ENCODE measurements at places on chromosomes 3 and 15. TPM values are rescaled to one million over a fixed set of nuclear protein-coding genes. Genes with fewer than 3 reads are reported as not detected.

GRCh38 chr3:140710711-140711389, 33.0 kb downstream of the TRIM42 start:
- no peak for DNase-seq

GRCh38 chr3:157180262-157180661, 20.3 kb upstream of the CCNL1 start:
- DNase-seq = no peak

DNA sequence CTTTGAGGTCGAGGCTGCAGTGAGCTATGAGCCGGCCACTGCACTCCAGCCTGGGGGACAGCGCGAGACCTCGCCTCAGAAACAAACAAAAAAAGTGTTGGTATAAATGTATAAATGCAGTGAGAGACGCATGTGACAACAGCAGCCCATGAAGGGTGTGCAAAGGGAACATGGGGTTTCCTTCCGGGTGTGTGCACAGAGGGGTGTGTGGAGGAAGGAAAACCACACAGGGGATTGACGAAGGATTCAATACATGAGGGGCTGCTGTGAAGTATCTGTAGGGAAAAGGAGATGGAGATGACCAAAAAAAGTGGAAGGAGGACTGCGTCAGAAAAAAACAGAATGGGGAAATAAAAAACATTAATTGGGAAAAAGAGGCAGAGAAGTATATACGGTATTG, 1.1 kb downstream of the MTFMT start:
- DNase-seq = peak; percentile 57

The ZMYND10 gene
- 0.37 TPM for total RNA-seq
